ENCODE measurements at places on chromosomes 1 and 21.

DNA sequence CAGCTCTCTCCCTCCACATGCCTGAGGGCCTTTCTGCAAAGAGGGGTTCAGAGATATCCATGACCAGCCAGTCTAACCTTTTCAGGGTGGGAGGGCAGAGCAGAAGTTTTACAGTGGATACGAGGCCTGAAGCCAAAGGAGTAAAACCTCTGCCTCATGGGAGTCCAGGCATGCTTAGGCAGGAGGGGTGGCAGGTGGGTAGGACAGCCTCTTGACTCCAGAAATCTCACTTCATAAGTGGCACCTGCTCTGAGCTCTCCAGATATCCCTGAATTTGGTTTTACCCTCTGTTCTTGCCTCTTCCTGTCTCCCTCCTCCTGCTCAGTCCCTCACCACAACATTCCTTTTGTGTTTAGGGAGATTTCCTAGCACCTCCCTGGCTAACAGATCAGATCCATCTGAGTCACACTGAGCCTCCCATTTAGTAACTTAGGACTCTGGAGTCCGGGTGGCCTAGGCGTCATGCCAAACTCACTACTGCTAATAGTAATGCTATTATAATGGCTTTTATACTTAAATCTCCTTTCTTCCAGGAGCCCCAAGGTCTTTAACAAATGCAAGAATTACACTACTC lies 201.0 kb downstream of the HS2ST1 start:
- no peak for DNase-seq

DNA sequence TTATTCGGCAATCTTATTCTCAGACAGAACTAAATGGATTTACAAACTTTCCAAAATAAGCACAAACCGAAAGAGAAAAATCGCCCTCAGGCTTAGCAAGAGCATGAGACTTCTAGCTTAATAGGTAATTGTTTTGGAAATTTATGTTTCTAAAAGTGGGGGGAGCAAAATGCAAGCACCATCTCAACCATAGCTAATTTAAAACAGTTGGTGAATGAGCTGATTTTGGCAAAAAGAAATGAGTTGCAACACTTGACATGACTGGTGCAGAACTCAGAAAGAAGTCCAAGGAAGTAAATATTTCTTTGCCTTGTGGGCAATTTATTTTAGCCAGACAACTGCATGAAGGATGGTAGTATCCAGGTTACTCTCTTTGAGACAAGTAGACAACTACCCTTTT lies 71.5 kb upstream of the PTGFR start:
- DNase-seq = no peak

DNA sequence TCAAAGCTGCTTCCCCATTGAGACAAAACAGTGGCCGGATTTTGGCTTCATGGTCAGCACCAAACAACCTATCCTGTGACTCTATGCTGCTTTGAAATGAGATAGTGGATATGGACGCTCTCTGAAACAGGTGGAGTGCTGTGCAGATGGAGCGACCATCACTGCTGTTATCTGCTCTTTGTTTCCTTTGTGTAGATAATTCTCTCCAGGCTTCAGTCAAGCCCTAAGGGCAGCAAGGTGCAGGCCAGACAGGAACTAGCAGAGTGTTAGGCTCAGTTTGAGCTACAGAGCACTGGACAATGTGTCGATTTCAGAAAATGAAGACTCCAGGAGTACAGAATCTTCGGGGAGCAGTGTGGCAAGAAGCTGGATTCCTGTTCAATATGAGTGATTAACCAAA lies 4.8 kb upstream of the IRF6 start:
- no peak for DNase-seq

GRCh38 chr1:160375788-160376524 lies 9.1 kb downstream of the NHLH1 start:
- DNase-seq = no peak

DNA sequence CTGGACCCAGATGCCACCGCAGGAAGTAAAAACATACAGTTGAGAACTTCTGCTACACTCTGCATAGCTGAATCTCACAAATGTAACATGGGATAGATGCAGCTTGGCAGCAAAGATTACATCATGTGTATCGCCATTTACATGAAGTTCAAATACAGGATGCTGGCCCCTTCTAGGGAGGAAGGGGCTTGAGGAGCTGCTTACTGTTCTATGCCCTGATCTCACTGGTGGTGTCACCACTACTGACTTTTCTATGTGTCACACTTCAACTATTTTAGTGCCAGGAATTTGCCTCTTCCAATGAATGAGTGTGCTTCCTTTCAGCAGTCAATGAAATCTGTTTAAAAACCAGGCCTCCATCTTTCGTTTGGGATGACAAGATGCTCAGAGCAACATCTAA lies 31.1 kb downstream of the MRAP start:
- no peak for DNase-seq

DNA sequence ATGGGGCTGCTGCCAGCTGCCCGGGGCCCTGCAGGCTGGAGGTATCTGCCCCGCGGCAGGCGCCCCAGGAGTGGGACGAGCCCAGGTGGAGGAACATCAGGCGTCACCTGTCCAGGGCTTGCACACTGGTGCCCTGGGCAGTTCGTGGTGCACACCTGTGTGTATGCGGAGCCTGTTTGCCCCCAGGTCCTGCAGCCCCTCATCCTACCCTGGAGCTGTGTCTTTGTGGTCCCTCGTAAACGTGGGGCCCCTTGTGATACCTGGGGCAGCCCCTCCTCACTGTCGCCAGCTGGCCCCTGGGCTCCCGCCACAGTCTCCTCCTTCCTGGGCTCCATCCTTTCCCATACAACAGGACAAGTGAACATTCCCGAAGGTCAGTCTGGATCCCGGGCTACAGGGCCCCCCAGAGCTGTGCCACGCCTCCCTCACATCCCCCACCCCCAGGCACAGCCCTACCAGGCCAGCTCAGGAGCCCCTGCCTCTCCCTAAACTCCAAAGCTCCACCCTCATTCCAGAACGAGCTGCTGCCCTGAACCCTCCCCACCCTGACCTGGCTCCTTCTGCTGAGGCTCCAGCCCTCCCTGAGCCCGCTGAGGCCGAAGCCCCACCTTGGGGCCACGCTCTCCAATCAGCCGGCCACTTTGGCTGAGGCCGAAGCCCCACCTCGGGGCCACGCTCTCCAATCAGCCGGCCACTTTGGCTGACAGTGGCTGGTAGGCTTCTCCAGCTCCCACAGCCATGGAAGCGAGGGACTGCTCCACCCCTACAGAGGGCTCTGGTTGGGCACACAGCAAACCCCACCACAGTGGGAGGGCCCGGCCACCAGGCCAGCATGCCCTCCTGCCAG lies 42.6 kb downstream of the UBE2G2 start:
- DNase-seq = no peak
